Uterine smooth muscle cell (primary cell): ENCODE measurements at places on chromosomes 3 and 15. TPM values are rescaled to one million over a fixed set of nuclear protein-coding genes. Genes with fewer than 3 reads are reported as not detected.

MFN1 gene
- total RNA-seq, result 58.2 and 62.9 TPM in 2 replicates

CYP1A2 gene
- not detected in 2 replicates for total RNA-seq

WDR93 gene
- total RNA-seq, result under 0.01 TPM in 2 replicates

FANCD2OS gene
- total RNA-seq, result not detected in 2 replicates

C3orf49 gene
- not detected in 2 replicates for total RNA-seq

NLGN1 gene
- total RNA-seq, result 11.2 and 20.1 TPM in 2 replicates

CASR gene
- total RNA-seq, result not detected in 2 replicates

TMEM158 gene
- 277 and 375 TPM in 2 replicates for total RNA-seq

CHST2 gene
- 13.0 and 15.4 TPM in 2 replicates for total RNA-seq

ACTRT3 gene
- total RNA-seq, result 3.7 and 4.2 TPM in 2 replicates

GPX1 gene
- total RNA-seq, result 201 and 234 TPM in 2 replicates

ROPN1B gene
- total RNA-seq, result not detected in 2 replicates

C3orf22 gene
- not detected in 2 replicates for total RNA-seq

NR2E3 gene
- total RNA-seq, result 0.22 and 0.25 TPM in 2 replicates

XCR1 gene
- under 0.01 TPM in 1 of 2 replicates, not detected in the other for total RNA-seq

CD200R1 gene
- not detected in 2 replicates for total RNA-seq

CLRN1 gene
- total RNA-seq, result not detected in 2 replicates

ITGB5 gene
- 368 and 653 TPM in 2 replicates for total RNA-seq

TNNC1 gene
- 0.33 TPM in 1 of 2 replicates, not detected in the other for total RNA-seq

RGMA gene
- total RNA-seq, result 0.22 and 0.50 TPM in 2 replicates

FBXW12 gene
- not detected in 2 replicates for total RNA-seq

CHRM5 gene
- total RNA-seq, result 0.75 TPM in 1 of 2 replicates, not detected in the other

GOLGA8S gene
- total RNA-seq, result under 0.01 and 0.12 TPM in 2 replicates

CCDC54 gene
- not detected in 2 replicates for total RNA-seq

GP9 gene
- total RNA-seq, result not detected in 2 replicates

SLC51A gene
- 0.25 TPM in 1 of 2 replicates, not detected in the other for total RNA-seq

MUSTN1 gene
- 0.50 TPM in 1 of 2 replicates, not detected in the other for total RNA-seq

HYAL1 gene
- total RNA-seq, result 0.50 and 0.66 TPM in 2 replicates

DAZL gene
- total RNA-seq, result not detected in 2 replicates

PTH1R gene
- 1.00 and 1.1 TPM in 2 replicates for total RNA-seq

LDHAL6B gene
- under 0.01 TPM in 1 of 2 replicates, not detected in the other for total RNA-seq

OR5H14 gene
- total RNA-seq, result not detected in 2 replicates

GOLGA6B gene
- not detected in 2 replicates for total RNA-seq

HRG gene
- total RNA-seq, result not detected in 2 replicates

AHSG gene
- total RNA-seq, result not detected in 2 replicates

AMIGO3 gene
- 1.1 TPM in 1 of 2 replicates, not detected in the other for total RNA-seq

LTF gene
- total RNA-seq, result under 0.01 TPM in 1 of 2 replicates, not detected in the other

EPHB1 gene
- 0.12 and 0.77 TPM in 2 replicates for total RNA-seq

MESD gene
- 19.4 and 24.4 TPM in 2 replicates for total RNA-seq

CCDC39 gene
- 0.12 TPM in 1 of 2 replicates, not detected in the other for total RNA-seq

FBLN2 gene
- total RNA-seq, result 18.0 and 113 TPM in 2 replicates

MAN2C1 gene
- total RNA-seq, result 156 and 180 TPM in 2 replicates

NMNAT3 gene
- 0.33 and 2.4 TPM in 2 replicates for total RNA-seq

TMCO5A gene
- under 0.01 TPM in 1 of 2 replicates, not detected in the other for total RNA-seq

GPR62 gene
- total RNA-seq, result 0.12 TPM in 1 of 2 replicates, not detected in the other

CNTN4 gene
- 0.12 and 1.00 TPM in 2 replicates for total RNA-seq

MTMR10 gene
- total RNA-seq, result 21.6 and 24.0 TPM in 2 replicates

STARD9 gene
- total RNA-seq, result 9.8 and 13.4 TPM in 2 replicates

CD47 gene
- 93.7 and 112 TPM in 2 replicates for total RNA-seq
